ENCODE measurements at places on chromosomes 16 and 17.

- no peak for DNase-seq
Observed at GRCh38 chr17:66533572-66533971, 231.2 kb downstream of the PRKCA start.

- no peak for DNase-seq
Observed at GRCh38 chr17:29659155-29659554, 36.4 kb upstream of the CORO6 start.

DNA sequence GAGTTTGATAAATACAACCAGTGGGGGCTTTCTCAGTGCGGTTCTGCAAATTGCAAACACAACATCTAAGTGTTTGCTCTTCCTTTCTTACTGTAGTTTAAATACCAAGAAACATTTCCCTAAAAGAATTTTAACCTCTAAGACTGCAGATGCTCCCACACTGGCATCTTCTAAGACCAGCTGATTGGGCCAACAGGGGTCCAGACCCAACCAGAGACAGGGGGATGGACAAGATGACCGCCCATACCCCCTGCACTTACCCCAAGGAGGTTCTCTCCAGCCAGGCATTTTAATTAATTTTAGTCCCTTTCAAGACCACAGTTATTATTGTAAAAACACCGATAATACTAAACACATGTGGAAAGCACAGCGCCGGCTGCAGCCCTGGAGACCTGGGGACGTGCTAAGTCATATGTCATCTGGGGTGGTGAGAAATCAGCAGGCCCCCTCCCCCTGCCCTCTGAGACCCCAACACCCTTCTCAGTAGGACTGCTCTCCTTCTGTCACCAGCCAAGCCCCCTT is 242.3 kb downstream of the SOX9 start:
- no peak for DNase-seq

GRCh38 chr17:27600471-27600870 is 30.5 kb upstream of the LGALS9 start:
- DNase-seq = no peak

- DNase-seq = no peak
Observed at GRCh38 chr17:68697850-68698361, 96.7 kb upstream of the FAM20A start.

GRCh38 chr16:82728901-82729300 is 102.1 kb downstream of the CDH13 start:
- no peak for DNase-seq

- DNase-seq = no peak
Observed at GRCh38 chr17:45628019-45628418, 137.5 kb upstream of the PLEKHM1 start.

GRCh38 chr16:16184594-16184993 is 38.7 kb downstream of the ABCC6 start:
- DNase-seq = no peak

DNA sequence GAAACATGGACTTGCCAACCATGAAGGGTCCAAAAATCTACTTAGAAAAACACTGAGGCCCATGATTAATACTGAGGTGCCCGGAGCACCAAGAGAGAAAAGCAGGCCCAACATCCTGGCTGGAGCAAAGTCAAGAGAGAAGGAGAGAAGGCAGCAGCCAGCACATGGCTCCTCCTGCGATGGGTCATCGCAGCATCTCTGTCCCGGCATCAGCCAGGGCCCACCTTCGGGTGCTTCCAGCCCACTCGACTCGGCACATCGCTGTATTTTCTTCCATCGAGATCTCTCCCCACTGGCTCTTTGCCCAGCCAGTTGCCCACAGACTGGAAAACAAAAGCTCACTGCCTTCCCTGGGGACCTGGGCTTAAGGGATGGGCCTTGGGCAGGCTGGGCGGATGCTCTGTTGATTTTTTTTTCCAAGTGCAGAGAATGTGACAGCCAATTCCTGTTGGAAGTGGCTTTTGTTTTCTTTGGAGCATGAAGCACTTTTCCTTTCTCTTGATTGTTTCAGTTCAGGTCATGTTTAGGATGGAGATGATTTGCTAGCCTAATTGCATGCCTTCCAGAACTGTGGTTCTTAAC is 58.1 kb downstream of the CYB5B start:
- peak; percentile 69 for DNase-seq

DNA sequence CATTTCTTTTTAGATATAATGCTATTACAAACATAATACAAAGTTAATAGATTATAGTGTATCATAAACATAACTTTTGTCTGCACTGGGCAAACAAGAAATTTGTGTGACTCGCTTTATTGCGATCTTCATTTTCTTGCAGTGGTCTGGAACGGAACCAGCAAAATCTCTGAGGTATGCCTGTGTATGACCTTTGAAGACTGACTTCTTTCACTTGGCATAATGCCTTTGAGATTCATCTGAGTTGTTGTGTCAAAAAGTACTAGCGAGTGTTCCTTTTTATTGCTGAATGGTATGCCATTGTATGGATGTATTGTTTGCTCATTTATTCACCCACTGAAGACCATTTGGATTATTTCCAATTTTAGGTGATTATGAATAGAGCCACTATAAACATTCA is 69.2 kb downstream of the TANC2 start:
- no peak for DNase-seq

DNA sequence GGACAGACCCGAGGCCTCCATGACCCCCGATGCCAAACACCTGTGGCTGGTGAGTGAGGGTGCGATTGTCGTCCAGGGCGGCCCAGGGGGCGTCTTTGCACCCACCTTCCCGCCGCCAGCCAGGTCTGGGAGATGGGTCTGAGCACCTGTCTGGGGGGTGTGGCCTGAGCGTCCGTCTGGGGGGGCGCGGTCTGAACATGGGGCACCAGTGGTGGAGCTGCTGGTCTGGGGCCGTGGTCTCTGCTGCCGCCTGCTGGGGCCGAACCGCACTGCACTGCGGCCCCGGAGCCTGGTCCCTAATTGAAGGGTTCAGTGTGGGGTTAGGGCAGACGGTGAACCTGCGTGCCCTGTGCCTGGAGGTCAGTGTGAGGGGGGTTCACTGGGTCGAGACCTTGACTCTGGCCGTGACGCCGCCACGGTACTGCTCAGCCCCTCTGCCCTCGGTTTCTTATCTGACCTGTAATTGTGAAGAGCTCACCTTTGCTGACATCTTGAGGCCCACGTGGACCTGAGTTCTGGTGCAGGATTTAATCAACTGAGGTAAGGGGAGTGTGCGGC is 12.6 kb upstream of the TCF25 start:
- peak; percentile 65 for DNase-seq

Data from right atrium auricular region (tissue), 2 donors.